ENCODE measurements at places on chromosomes 3 and 15.

DNA sequence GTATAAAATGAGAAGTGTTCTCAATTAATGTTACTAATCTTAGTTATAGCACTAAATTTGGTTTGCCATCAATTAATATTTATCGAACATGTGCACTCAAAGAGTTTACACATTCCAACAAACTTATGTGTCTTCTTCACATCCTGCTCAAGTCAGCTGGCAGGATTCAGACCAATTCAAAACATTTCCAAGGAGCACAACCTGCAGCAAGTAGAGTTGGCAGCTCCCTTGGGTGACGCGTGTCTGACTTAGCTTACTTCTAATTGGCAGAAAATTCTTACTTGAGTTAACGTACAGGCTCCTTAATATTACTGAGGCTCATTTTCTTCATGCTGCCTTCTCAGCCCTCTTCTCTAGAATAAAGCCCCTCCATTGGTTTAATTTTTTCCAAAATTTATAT, 110.4 kb upstream of the PFN2 start:
- DNase-seq = no peak

DNA sequence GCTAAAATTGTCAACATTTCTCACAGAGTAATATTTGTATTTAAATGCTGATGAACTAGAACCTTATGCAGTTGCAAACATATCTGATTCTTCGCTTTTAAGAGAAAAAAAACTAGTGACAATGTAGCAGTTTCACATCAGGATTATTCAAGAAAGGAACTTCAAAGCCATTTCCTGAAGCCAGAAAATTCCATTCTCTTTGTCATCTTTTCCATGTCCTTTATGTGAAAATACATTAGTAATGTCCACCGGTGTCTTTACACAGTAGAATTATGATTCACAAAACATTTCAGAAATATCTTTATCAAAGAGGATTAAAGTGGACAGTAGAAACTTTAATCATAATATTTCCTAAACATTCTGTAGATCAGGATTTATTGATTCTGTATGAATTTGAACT, 12.7 kb upstream of the LXN start:
- DNase-seq = no peak

- no peak for DNase-seq
These were observed 238.7 kb upstream of the EIF1B start for GRCh38 chr3:40070816-40071215.

- no peak for DNase-seq
These were observed 101.9 kb upstream of the LRIG1 start for GRCh38 chr3:66602691-66603090.

- DNase-seq = no peak
These were observed 39.0 kb downstream of the UNC13C start for GRCh38 chr15:54017251-54017650.

DNA sequence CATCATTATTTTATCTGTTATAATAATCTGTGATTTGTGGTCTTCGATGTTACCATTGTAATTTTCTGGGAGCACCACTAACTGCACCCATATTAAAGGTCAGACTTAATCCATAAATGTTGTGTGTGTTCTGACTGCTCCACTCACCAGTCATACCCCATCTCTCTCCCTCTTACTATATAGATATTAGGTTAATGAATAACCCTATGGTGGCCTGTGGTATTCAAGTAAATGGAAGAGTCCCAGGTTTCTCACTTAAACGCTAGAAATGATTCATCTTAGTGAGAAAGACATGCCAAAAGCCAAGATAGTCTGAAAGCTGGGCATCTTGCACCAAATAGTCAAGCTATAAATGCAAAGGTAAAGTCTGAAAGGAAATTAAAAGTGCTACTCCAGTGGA, 1358.5 kb downstream of the ROBO2 start:
- no peak for DNase-seq

GRCh38 chr3:186464424-186465093, 79.6 kb downstream of the CRYGS start:
- DNase-seq = no peak

GRCh38 chr15:39230205-39230907, 350.5 kb upstream of the THBS1 start:
- DNase-seq = no peak

GRCh38 chr3:157695586-157695985, 192.4 kb upstream of the VEPH1 start:
- no peak for DNase-seq

DNA sequence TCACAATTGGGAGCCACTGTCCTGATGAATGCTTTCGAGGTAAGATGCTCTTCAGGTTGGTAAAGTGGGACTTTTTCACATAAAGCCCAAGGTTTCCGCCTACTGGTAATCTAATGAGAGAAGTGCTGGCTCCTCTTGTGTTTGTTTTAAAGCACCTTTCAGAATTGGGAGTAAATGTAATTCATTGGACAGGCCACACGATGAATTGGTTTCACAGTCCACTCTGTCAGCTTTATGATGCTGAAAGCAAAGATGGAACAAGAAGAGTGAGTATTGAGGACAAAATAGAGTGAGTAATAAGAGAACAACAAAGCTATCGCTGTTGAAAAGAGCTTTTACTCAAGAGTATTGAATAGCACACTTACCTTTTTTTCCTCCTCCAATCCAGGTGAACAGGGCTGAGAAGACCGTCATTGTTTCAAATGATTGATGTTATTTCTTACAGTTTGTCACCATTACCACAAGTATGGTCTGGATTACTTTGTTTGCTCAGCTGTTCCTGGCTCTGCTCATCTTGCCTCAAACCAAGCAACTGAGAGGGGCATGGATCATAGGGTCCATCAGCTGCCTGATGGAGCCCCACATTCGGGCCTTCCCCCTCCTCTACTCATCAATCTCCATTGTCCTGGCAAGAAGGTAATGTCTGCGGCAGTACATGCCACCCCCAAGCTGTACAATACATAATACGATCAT, 136.1 kb upstream of the CNTN4 start:
- DNase-seq = no peak

DNA sequence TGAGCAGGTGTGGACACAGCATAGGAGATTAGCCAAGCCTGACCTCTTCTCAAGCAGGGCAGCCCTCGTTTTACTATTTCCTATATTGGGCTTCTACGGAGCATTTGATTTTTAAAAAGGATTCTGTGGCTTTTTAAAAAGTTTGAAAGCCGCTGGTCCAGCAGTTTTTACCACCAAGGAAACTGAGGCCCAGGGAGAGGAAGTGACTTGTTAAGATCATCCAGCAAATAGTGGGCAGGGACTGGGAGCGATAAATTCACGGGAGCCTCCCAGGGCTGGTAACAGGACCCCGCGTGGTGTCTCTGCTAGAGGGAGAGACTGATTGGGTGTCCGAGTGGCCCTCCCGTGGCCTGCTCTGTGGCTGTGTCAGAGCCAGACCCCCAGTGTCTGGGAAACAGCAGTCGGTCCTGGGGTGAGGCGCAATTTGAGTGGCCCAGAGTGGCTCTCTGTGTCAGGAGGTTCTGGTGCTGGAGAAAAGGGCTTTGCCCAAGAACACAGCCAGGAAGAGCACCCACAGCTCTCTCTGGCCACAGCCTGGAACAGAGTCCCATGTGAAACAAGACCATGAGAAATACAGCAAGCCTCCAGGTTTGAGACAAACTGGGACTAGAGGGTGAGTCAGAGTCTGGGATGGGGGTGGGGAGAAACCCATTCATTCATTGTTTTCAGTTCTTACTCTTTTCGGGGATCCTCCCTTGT, 4.2 kb downstream of the FURIN start:
- DNase-seq = no peak

DNA sequence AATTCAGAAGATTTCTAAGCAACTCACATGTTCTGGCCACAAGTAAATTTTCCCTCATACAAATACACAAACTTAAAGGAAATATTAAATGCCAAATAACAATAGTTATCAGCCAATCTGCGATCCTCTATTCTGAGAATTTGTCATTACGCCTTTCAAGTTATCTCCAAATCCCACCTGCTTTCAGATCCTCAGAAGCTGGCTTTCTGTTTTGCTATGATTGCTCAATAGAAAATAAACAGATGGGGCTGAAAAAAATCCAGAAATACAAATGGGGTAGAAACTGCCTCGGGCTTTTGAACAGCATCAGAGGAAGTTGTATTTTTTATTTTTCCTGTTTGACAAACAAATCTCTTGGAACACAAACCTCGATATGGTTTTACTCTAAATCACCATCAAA, 74.0 kb upstream of the CNTN4 start:
- DNase-seq = no peak

GRCh38 chr15:48388016-48388851, 57.0 kb downstream of the DUT start:
- DNase-seq = no peak

DNA sequence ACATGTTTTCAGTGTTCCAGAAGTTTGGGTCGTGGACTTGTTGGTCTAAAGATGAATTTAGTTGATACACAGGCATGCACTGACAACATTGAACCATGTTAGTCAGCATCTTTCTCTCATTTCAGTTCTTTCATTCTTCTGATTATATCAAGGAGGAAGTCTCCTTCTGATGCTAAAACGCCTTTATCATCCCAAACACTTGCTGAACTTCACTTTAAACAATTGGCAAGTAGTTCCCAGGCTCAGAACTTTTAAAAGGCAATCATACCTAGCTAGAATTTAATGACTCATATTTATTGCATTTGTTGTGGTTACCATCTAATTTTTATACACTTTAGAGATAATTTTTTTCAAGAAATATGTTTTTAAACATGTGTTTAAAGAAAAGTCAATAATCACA, 15.9 kb downstream of the LMCD1 start:
- DNase-seq = no peak

DNA sequence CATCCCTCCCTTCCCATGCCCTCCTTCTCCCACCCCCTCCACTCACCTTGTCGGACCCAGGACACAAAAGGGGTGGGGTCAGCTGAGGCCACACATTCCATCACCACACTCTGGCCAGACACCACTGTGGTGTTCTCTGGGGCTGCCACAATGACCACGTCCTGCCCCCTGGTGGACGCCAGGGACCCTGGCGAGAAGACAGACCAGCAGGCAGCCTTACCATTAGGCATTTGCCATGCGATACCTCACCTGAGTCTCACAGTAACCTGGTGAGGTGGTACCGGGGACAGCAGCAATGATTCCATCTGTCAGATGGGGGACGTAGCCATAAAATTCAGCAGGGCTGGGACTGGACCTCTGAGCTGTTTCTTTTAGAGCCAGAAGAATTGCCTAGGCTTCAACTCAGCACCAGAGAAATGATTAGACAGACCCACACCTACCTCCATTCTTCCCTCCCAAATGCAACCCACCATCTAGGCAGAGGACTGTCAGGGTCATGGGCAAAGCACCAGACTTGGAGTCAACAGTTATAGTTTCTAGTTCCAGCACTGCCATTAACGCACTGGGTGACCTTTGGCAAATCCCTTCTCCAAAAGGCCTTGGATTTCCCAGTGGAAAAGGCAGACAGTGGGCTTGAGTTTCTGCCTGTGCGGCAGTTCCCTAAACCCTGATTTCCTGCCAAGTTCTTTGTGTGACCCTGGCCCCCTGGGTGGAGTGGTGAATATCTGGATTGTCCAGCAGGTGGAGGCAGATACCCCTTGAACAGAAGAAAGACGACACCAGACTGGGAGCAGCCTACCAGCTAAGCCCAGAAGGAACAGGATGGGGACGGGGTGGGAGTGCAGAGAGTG, 21.8 kb downstream of the IGDCC4 start:
- DNase-seq = no peak

DNA sequence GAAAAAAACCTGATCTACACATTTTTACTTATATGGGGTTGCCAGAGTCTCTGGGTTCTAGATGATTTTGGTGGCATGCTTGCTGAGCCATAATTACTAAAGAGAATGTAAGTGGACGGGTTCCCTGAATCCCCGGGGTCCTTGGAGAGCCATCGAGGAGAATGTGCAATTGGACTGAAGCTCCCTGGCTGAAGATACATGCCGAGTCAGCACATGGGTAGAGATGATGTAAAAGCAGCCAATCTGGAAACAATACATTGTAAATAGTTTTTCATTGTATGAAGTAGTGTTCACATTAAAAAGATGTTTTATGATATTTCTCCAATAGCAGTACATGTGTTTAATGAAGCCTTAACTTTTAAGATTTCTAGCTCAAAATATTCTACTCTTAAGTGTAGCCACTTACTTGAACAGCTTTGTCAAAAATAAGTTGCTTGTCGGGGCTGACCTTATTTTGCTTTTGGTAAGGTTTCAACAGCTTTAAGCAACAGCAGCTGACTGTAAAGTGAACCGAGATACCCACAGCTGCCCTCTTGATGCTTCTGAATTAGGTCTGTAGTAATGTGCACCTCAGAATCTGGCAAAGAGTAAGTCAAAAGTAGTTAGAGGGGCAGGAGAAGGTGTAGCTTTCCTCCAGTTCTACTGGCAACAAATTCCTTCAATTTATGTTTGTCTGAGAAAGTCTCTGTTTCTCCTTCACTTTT, 205.7 kb downstream of the PLCL2 start:
- DNase-seq = no peak

DNA sequence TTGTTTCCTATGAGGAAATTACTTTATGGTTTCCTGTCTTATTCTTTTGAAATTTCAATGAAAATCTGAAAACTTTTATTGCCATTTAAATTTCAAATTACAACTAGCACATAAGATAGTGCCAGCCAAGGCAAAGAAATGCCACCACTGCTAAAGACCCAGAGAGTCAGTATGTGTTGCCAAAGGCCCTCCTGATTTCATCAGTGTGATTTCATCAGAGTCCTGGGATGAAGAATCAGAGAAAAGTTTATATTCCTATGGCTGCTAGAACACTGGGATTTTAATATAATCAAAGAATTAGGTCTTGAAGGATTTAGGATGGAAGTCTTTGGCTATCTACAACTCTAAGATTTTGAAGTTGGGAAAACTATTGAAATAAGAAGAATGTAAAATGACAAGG, 434.2 kb upstream of the CCDC54 start:
- no peak for DNase-seq

DNA sequence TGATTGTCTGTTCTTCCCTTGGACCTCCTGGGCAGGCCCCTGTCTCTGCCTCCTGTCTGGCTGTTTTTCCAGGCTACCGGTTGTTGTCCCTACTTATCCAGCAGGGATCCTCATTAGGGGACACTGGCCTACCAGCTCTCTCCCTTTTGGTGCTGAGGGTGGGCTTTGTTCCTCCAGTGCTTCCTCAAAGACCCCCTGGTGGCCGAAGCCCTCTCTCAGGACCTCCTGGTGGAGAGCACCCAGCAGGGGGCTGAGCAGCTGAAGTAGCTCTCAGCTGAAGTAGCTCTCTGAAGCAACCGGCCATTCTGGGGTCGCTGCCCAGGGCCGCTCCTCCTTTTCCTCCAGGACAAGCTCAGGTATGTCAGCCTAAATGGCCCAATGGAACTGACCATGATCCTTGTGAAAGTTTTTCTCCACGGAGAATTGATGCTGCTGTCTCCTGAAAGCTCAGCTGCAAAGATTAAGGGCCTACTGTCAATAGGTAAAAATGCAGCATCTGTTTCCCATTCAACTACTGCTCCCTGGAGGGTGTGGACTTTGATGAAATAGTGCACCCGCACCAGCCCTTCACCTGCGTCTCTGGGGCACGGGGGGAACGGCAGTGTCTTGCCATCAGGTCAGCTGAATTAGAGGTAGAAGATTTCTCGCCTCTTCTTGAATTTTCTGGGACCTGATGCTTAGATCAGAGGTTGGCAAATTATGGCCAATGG, 27.6 kb downstream of the ARNT2 start:
- no peak for DNase-seq

Measured in activated CD8-positive, alpha-beta memory T cell treated with anti-CD3 and anti-CD28 coated beads for 1 hour (primary cell).